Mesothelial cell of epicardium (in vitro differentiated cells): ENCODE measurements at places on chromosomes 16 and 17. TPM values are rescaled to one million over a fixed set of nuclear protein-coding genes. Genes with fewer than 3 reads are reported as not detected.

Gene MAF
- 11.1 to 12.9 TPM (median 11.7 TPM) in 3 replicates for total RNA-seq

Gene STAT3
- total RNA-seq: 118 to 129 TPM (median 119 TPM) in 3 replicates

Gene ZNF469
- 26.8 to 28.7 TPM (median 27.9 TPM) in 3 replicates for total RNA-seq

Gene CEP295NL
- 3.2 to 4.2 TPM (median 3.8 TPM) in 3 replicates for total RNA-seq

Gene C17orf113
- 4.1 to 5.1 TPM (median 4.4 TPM) in 3 replicates for total RNA-seq
